Activated gamma-delta T cell treated with Interleukin-2 at 50 U/mL for 16 hours (primary cell): ENCODE measurements at places on chromosomes 1 and 21.

DNA sequence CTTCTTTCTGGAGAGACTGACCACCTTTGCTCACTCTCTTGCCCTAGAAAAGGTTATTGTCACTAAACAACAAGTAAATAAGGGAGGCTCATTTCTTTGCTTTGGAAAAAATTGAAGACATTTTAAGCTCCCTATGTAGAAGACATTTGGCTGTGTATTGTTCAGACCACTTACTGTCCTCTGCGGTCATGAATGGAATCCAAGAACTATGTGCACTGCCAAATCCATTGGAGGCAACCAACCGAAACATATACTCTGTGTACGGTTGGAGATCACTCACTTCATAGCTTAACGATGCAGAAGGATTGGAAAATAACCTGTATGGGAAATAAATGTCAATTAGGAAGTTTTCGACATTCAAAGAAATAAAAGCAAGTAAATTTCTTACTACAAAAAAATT lies 332.8 kb downstream of the KCTD3 start:
- no peak for DNase-seq

DNA sequence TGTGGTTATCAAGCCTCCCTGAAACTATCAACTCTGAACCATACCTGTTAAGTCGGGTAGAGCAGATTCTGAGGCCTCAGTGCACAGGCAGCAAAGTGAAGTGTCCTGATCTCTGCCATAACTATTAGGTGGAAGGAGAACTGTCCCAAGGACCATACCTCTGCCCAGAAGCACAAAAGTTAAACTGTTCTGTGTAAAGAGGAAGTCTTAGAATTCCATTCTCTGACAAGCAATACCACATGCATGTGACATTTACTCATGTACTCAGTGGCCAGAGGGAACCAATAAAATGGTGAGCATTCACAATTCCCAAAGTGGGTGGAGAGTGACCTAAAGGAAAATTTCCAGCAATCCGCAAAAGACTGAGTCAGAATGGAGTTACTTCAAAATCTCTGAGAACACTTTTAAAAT lies 61.0 kb downstream of the TOR3A start:
- DNase-seq, result no peak

DNA sequence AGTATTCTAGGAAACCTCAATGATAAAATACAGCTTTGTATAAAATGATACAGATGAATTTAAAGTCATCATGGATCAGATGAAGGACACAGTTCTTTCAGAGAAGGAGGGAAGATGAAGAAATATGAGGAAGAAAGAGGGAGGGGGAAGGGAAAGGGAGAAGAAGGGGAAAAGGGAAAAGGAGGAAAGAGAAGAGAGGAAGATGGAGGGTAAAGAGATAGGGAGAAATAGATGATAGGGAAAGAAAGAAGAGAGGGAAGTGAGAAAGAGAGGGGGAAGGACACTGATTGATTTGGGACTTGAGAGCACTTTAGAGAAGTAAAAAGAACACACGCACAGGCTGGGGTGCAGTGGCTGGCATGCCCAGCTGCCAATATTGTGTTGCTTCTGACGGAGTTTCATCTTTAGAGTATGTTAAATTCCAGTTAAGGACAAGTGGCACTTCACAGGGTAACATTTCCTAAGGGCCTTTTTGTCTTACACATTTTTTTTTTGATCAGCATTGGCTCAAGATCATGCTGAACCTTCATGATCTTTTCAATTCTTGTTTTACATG lies 235.9 kb upstream of the DMRTA2 start:
- no peak for DNase-seq

DNA sequence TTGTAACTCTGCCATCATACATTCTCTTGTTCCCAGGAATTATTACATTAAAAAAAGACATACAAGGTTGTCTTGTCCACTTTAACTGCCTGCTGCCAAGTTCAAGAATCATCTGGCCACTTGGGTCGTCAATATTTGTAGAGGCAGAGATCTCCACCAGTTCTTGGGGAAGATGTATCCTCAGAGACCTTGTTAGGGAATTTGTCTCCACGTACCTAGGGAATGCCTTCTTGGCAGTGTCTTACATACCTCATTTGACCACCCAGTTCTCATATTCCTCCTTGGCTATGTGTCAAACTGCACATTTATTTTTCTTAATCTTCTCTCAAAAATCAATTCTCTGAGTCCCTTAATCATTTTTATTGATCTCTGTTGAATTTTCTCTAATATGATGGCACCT lies 266.0 kb downstream of the SPATA17 start:
- DNase-seq, result no peak

- no peak for DNase-seq
These were observed 395 bp upstream of the CSRP1 start for GRCh38 chr1:201507360-201507675.

GRCh38 chr21:42094811-42095210 lies 23.7 kb downstream of the UMODL1 start:
- DNase-seq, result no peak

GRCh38 chr1:219153723-219154122 lies 20.0 kb upstream of the LYPLAL1 start:
- DNase-seq, result no peak

- DNase-seq, result no peak
These were observed 108.8 kb downstream of the DYRK1A start for GRCh38 chr21:37475186-37475868.

DNA sequence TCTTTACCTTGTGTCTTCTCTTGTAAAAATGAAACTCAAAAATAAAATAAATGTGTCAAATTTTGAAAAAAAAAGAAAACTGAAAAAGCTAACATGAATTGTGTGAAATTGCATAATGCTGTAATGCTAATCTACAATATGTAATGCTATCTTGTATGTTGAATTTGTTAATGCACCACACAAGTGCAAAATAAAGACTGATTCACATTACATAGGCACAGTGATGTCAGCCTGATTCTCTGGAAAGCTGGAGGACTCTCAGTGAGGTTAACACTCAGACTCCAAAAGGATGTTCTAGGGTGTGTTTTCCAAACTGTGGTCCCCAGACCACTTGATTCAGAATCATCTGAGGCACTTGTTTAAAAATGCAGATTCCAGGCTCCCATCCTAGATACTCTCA lies 25.6 kb downstream of the SYT11 start:
- DNase-seq, result no peak

DNA sequence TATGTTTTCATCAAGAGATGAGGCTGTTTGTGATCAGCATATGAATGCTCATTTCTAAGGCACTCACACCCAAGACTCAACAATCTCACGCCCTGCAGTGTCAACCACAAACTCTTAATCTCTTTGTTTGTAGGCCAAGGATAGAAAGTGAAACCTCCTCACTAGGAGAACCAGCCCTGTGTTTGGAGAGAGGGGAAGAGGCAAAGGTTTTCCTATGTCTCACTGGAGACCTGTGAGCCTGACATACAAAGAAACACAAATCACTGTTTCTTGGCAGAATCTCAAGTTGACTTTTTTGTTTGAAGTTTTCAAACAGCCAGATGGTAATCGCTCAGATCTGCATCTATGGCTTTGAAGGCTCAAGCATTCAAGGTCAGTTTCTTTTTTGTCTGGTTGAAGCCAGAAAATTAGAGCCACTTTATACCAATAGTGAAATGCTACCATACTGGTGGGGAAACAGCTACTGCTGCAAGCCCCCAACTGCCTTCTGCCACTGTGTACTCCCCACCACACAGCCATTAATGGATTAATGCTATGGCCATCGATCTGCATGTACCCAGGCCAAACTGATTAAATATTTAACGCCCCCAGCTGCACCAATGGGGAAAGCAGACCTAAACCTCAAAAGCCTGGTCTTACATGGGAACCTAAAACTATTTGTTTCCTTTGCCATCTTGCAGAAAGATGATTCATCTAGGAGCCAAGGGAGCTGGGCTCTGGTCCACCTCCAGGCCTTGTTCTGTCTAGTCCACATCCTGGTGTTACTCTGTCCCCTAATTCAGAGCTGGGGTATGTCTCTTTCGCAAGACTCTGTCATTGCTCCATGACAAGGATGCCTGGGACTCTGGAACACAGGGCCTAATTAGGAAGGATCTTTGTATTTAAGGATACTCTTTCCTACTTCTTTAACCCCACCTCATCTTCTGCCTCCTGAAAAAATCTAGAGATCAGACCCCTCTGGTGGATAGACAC lies 16.3 kb downstream of the PDZK1 start:
- DNase-seq, result peak; percentile 29

DNA sequence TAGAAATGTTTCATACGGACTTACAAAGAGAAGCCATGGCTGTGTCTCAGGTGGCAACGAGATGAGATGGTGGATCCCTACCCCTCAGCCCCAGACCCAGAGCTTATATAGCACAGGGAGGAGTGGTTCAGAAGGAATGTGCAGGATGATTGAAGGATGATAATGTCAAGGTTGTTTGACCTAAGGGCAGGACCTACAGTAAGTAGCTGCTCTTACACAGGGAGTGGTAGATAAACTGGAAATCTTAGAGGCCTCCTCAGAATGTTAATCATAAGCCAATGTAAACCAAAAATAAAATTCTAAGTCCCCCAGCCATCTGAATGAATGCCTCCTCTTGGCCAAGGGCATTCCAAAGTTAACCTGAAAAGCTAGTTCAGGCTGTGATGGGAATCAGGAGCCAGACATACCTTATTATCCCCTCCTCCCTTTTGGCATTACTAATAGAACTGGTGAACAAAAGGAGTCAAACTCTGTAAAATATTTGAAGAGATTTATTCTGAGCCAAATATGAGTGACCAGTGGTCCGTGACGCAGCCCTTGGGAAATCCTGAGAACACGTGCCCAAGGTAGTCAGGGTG lies 45.8 kb upstream of the PDE9A start:
- DNase-seq, result no peak
